Epithelial cell of proximal tubule (primary cell): ENCODE measurements at places on chromosomes 13 and 19. TPM values are rescaled to one million over a fixed set of nuclear protein-coding genes. Genes with fewer than 3 reads are reported as not detected.

SYT3 gene
- 0.58 TPM in 1 of 2 replicates, not detected in the other for total RNA-seq

DNA sequence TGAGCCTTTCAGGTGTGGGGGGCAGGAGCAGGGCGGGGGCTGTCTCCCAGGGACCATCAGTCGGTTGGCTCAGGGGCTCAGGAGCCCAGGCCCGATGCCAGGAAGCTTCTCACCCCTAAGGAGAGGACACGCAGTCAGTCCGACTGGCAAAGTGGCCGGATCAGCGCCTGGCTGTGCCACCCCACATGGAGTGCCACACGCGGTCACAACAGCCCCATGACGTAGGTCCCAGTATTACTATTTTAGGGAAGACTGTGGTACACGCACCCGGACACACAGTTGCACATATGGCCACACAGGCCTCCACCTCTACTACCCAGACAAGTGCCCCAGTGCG, 29.3 kb upstream of the GRTP1 start:
- no peak for DNase-seq

CEACAM4 gene
- not detected in 2 replicates for total RNA-seq

- no peak for DNase-seq
Observed at GRCh38 chr13:31014456-31014855, 82.0 kb downstream of the TEX26 start.

DNA sequence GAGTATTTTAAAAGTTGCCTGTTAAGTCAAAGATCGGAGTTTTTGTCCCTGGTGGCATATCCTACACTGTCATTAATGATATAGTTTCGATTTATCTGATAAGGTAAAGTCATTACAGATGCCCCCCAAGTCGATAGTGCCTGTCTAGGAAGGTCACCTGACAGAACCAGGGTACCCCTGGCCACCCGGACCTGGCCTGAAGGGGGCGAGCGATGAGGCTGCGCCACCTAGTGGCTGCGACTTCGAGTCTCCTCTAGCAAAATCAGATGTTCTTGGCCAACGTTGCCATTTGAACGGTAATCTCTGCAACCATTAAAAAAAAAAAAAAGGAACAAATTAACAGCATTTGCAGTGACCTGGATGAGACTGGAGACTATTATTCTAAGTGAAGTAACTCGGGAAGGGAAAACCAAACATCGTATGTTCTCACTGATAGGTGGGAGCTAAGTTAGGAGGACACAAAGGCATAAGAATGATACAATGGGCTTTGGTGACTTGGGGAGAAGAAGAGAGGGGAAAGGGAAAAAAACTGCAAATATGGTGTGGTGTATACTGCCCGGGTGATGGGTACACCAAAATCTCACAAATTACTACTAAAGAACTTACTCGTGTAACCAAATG, 565.1 kb downstream of the LIG4 start:
- DNase-seq, result no peak
